Large intestine (tissue), 12 donors: ENCODE measurements at places on chromosomes 16 and 17. TPM values are rescaled to one million over a fixed set of nuclear protein-coding genes. Genes with fewer than 3 reads are reported as not detected.

Gene C17orf58
- 12.4 TPM for polyA plus RNA-seq

Gene TP53TG3F
- not detected for polyA plus RNA-seq

Gene KRTAP2-1
- polyA plus RNA-seq = not detected

Gene CCL11
- polyA plus RNA-seq = 0.64 TPM

Gene TXNDC11
- polyA plus RNA-seq = 42.5 TPM

DNA sequence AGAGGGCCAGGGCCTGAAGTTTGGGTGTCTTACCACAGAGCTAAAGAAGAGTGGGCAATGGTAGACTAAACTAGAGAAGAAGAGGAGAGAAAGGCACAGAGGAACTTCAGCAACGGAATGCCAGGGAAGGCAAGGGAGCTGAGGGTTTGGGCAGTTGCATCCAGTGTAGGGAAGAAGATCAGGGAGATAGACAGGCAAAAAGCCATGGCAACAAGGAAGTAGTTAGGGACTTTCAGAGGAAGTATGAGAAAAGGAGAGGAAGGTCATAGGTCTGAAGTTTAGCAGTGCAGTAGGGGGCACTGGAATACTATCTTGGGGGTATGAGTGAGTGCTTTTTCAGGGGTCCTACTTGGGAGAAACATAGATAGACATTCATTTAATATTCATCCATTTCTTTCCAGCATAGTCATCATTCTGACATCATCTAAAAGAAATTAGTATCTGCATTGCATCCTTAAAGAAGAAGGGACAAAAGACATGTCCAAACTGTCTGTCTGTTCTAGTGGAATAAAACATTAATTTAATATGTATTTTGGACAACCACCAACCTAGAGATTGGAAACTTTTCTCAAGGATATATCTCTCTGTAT is 2.2 kb upstream of the NF1 start:
- no peak overlapping the region for H3K27ac ChIP-seq
- no peaks in the 10 kb centered on the region for H3K4me1 ChIP-seq
- DNase-seq = no peak
- H3K36me3 ChIP-seq = no peaks in the 10 kb centered on the region

DNA sequence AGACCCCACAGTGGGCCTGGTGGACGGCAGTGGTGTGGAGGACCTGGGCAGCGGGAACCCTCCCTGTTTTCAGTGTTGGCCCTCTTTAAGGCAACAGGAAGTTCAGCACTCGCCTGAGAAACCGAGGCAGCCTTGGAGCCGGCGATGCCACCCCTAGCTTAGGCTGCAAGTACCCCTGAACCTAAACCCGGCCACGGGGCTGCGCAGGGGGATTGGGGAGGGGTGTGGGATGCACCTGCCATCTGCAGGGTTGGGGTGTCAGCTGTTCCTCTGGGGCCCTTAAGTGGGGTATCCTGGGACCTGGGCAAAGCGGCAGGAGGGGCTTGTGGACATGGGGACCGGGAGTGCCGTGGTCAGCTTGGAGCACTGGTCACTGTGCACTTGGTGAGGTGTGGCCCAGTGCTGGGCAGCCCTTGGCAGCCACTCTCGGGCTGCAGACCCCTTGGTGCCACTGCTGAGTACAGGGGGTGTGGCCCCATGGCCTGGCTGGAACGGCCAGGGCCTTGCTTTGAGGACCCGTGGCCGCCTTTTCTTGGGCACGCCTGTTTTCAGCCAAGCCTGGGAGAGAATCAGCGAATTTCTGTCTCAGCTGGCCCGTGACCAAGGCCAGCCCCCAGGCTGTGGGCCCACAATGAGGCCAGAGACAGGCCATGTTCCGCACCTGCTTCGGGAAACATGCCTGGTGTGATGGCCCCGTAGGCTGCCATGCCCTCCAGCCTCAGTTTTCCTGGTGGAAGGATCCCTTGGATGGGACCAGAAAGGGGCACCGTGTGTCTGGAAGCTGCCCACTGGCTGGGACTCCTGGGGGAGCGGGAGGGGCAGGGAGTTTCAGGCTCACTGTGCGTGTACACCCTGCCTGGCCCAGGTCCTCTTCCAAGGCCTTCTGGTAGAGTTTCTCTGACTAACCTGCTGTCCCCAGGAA is 4.1 kb upstream of the SLC25A10 start:
- peaks cover 39% of the 10 kb centered on the region for H3K36me3 ChIP-seq
- peaks cover 5% of the 10 kb centered on the region for H3K27me3 ChIP-seq
- H3K4me1 ChIP-seq = peaks cover 29% of the 10 kb centered on the region
- H3K27ac ChIP-seq = no peak overlapping the region
- no peak for DNase-seq

GRCh38 chr16:78844682-78845081 is 745.2 kb downstream of the WWOX start:
- H3K27ac ChIP-seq = no peak overlapping the region
- no peaks in the 10 kb centered on the region for H3K36me3 ChIP-seq
- no peaks in the 10 kb centered on the region for H3K4me1 ChIP-seq
- H3K27me3 ChIP-seq = no peaks in the 10 kb centered on the region
- DNase-seq = no peak

GRCh38 chr17:81245024-81245664 is 6.0 kb downstream of the NDUFAF8 start:
- H3K27ac ChIP-seq = no peak overlapping the region
- no peak for DNase-seq
- peaks cover 30% of the 10 kb centered on the region for H3K36me3 ChIP-seq
- H3K4me1 ChIP-seq = peaks cover under 1% of the 10 kb centered on the region

GRCh38 chr17:37488607-37489196 is 989 bp upstream of the DUSP14 start:
- peaks cover 16% of the 10 kb centered on the region for H3K4me1 ChIP-seq
- peak overlapping the region; percentile 85 for H3K27ac ChIP-seq
- DNase-seq = peak; percentile 62
- H3K36me3 ChIP-seq = no peaks in the 10 kb centered on the region
- H3K27me3 ChIP-seq = no peaks in the 10 kb centered on the region

GRCh38 chr17:17820463-17821158 is 16.2 kb downstream of the SREBF1 start:
- no peak overlapping the region for H3K27ac ChIP-seq
- H3K36me3 ChIP-seq = peaks cover 44% of the 10 kb centered on the region
- peaks cover 61% of the 10 kb centered on the region for H3K4me1 ChIP-seq

DNA sequence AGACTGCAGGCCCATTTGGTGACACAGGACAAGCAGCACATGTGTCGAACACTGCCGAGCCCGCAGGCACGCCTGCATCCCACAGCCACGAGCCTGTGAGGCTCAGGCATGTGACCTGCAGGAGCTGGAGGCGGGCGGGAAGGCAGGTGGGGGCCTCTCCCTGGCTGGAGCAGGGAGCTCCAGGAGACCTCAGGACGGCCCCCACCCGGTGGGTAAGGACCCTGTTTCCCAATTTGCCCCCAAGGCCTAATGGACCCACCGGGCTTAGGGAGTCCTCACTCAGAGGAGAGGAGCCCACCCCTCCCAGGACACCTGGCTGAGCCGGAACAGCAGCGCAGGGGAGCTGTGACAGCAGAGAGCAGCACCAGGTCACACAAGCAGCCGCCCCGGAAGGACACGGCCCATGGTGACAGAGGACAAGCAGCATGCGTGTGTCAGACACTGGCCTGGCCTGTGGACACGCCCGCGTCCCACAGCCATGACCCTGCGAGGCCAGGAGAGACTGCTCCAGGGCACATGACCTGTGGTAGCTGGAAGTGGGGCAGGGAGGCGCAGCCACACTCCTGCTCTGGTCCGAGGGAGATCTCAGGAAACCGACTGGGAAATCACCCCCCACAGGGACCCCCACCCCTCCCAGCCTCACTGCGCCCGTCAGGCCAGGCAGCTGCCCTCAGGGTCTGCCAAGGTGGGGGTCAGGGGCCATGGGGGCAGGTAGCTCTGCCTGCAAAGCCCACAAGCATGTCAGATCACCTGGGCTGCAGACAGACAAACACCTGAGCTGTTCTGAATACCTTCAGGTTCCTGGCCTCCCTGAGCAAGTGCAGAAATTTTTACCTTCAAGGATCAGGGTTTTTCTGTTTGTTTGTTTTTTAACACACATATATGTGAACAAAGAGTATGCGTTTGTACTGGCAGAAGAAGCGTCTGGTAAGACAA is 2.4 kb downstream of the SPSB3 start:
- no peaks in the 10 kb centered on the region for H3K27me3 ChIP-seq
- H3K4me3 ChIP-seq = no peak overlapping the region
- H3K4me1 ChIP-seq = peaks cover 36% of the 10 kb centered on the region
- no peak for DNase-seq
- H3K36me3 ChIP-seq = peaks cover 50% of the 10 kb centered on the region

- no peaks in the 10 kb centered on the region for H3K4me1 ChIP-seq
- no peaks in the 10 kb centered on the region for H3K27me3 ChIP-seq
- H3K36me3 ChIP-seq = no peaks in the 10 kb centered on the region
- H3K4me3 ChIP-seq = peak within 1 kb of the TSS; percentile 83
Observed at GRCh38 chr17:44708401-44709263, at the start of gene DBF4B. TSS of gene DBF4B (plus strand) at chr17:44708665. CDS start at chr17:44708821, 156 bp downstream.

- DNase-seq = no peak
- H3K36me3 ChIP-seq = no peaks in the 10 kb centered on the region
- H3K27me3 ChIP-seq = no peaks in the 10 kb centered on the region
- no peak overlapping the region for H3K27ac ChIP-seq
- no peak overlapping the region for H3K4me3 ChIP-seq
- H3K4me1 ChIP-seq = no peaks in the 10 kb centered on the region
Observed at GRCh38 chr17:17352836-17353624, 49.9 kb downstream of the NT5M start.

- no peaks in the 10 kb centered on the region for H3K27me3 ChIP-seq
- no peak overlapping the region for H3K27ac ChIP-seq
- peaks cover 63% of the 10 kb centered on the region for H3K4me1 ChIP-seq
- H3K4me3 ChIP-seq = no peak overlapping the region
- H3K36me3 ChIP-seq = no peaks in the 10 kb centered on the region
- no peak for DNase-seq
Observed at GRCh38 chr16:81551821-81552304, 107.3 kb downstream of the CMIP start.

DNA sequence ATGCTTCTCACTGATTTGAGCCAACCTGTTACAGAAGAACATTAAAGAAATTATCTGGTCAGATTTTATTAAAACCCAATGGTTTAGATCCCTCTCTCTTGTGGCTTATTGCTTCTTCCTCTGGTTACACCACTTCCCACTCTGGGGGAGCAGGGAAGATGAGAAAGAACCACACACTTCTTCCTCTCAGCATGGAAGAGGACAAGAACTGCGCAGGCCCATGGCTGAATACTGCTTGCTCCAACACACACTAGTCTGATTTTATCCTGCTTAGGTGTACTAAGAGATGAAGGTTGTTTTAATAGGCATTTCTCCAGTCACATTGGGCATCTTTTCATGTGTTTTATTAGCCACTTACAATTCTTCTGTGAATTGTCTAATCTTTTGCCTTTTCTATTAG is 27.6 kb downstream of the MAP3K3 start:
- H3K27me3 ChIP-seq = no peaks in the 10 kb centered on the region
- no peak overlapping the region for H3K4me3 ChIP-seq
- no peak overlapping the region for H3K27ac ChIP-seq
- no peak for DNase-seq
- H3K4me1 ChIP-seq = no peaks in the 10 kb centered on the region

GRCh38 chr16:87963400-87963799 is 12.2 kb downstream of the BANP start:
- peaks cover 8% of the 10 kb centered on the region for H3K36me3 ChIP-seq
- H3K4me1 ChIP-seq = peaks cover 7% of the 10 kb centered on the region
- DNase-seq = no peak

DNA sequence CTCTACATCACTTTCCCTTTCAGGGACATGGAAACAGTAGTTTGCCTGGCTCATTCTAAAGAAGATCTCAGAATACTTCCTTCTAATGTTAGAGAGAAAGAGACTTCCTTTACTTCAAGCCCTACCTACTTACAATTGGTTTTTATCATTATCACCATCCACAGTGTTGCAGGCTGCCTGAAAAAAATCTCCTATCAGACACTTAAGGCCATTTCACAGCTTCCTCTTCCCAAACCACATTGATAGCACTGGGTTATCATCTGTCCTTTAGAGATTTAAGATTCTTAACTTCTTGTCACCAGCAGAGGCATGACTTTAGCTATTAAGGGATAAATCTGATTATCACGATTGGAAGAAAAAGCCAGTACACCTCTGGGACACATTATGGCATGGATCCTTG is 178.5 kb upstream of the TBX2 start:
- no peaks in the 10 kb centered on the region for H3K4me1 ChIP-seq
- no peak overlapping the region for H3K4me3 ChIP-seq
- no peak overlapping the region for H3K27ac ChIP-seq
- H3K27me3 ChIP-seq = no peaks in the 10 kb centered on the region
- H3K36me3 ChIP-seq = no peaks in the 10 kb centered on the region
- DNase-seq = no peak

GRCh38 chr16:68297908-68298307 is 12.8 kb downstream of the SLC7A6OS start:
- peaks cover 5% of the 10 kb centered on the region for H3K4me1 ChIP-seq
- H3K27ac ChIP-seq = no peak overlapping the region
- no peak overlapping the region for H3K4me3 ChIP-seq
- peaks cover 82% of the 10 kb centered on the region for H3K36me3 ChIP-seq
- no peaks in the 10 kb centered on the region for H3K27me3 ChIP-seq

GRCh38 chr17:15662681-15663080 is 21.4 kb downstream of the TRIM16 start:
- no peak overlapping the region for H3K4me3 ChIP-seq
- no peak overlapping the region for H3K27ac ChIP-seq
- no peaks in the 10 kb centered on the region for H3K4me1 ChIP-seq
- no peak for DNase-seq

- DNase-seq = no peak
- H3K27ac ChIP-seq = no peak overlapping the region
- no peaks in the 10 kb centered on the region for H3K4me1 ChIP-seq
Observed at GRCh38 chr17:39045948-39046679, 78.9 kb upstream of the FBXO47 start.

- H3K36me3 ChIP-seq = no peaks in the 10 kb centered on the region
- peaks cover 71% of the 10 kb centered on the region for H3K27me3 ChIP-seq
- H3K4me1 ChIP-seq = no peaks in the 10 kb centered on the region
- H3K27ac ChIP-seq = peak overlapping the region; percentile 26
Observed at GRCh38 chr17:68291836-68292688, 767 bp downstream of the ARSG start.

GRCh38 chr16:17225541-17225940 is 245.2 kb downstream of the XYLT1 start:
- H3K4me1 ChIP-seq = peaks cover 17% of the 10 kb centered on the region
- H3K4me3 ChIP-seq = no peak overlapping the region
- peak overlapping the region; percentile 24 for H3K27ac ChIP-seq
- no peaks in the 10 kb centered on the region for H3K27me3 ChIP-seq
- DNase-seq = peak; percentile 17

GRCh38 chr16:54164789-54165173 is 121.8 kb downstream of the IRX3 start:
- peaks cover 32% of the 10 kb centered on the region for H3K27me3 ChIP-seq
- no peak overlapping the region for H3K27ac ChIP-seq
- no peaks in the 10 kb centered on the region for H3K4me1 ChIP-seq
- DNase-seq = no peak

DNA sequence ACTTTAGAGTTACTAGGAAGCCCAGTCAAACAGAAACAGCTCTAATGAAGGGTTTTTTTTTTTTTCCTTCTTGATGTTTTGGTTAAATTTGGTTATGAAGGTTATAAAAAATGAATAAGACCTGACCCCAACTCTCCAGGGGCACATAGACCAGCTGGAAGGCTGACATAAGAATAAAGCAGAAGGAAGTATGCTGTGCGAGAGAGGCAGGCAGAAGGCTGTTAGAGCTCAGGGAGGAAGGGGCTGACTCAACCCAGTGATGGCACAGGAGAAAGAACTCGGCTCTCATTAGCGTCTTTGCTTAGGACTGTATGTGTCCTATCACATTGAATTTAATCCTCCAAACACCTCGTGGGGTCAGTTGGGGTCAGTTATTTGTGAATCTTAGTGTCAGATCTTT is 474.6 kb downstream of the PMP22 start:
- no peak overlapping the region for H3K27ac ChIP-seq
- no peak overlapping the region for H3K4me3 ChIP-seq
- DNase-seq = no peak
- peaks cover 2% of the 10 kb centered on the region for H3K27me3 ChIP-seq
